ENCODE measurements at places on chromosomes 6 and 20. TPM values are rescaled to one million over a fixed set of nuclear protein-coding genes. Genes with fewer than 3 reads are reported as not detected.

DNA sequence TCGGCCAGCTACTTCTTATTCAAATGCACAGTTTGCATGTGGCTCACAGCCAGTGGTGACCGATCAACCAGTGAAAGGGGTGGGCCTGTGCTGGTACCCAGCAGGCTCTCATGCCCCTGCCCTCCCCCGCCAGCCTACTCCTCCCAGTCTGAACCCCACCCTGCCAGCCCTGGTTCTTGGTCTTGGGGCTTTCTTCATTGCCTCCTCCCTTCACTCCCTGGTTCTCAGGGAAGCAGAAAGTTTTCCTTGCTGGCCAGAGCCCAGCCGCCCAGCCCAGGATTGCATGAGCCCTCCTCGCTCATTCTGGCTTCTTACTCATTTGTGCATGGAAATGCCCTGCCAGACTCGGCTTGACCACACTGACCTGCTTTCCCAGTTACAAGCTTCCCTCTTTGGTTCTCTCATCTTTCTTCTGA, 40.8 kb downstream of the KCNK17 start:
- H3K4me3 ChIP-seq: no peak overlapping the region
- H3K36me3 ChIP-seq: no peaks in the 10 kb centered on the region
- no peak for DNase-seq
- H3K27me3 ChIP-seq: no peaks in the 10 kb centered on the region

- no peaks in the 10 kb centered on the region for H3K36me3 ChIP-seq
- peak; percentile 69 for DNase-seq
- peaks cover 5% of the 10 kb centered on the region for H3K4me1 ChIP-seq
- H3K27ac ChIP-seq: no peak overlapping the region
- H3K4me3 ChIP-seq: no peak overlapping the region
Measured at GRCh38 chr6:122491919-122492555, 20.4 kb upstream of the SERINC1 start.

GRCh38 chr20:36269507-36269906, 33.2 kb downstream of the AAR2 start:
- no peak overlapping the region for H3K27ac ChIP-seq
- H3K4me1 ChIP-seq: no peaks in the 10 kb centered on the region
- no peaks in the 10 kb centered on the region for H3K27me3 ChIP-seq
- no peak for DNase-seq

CD40 gene
- total RNA-seq: 2.2 TPM

LY6G5B gene
- 38.7 TPM for total RNA-seq

DNA sequence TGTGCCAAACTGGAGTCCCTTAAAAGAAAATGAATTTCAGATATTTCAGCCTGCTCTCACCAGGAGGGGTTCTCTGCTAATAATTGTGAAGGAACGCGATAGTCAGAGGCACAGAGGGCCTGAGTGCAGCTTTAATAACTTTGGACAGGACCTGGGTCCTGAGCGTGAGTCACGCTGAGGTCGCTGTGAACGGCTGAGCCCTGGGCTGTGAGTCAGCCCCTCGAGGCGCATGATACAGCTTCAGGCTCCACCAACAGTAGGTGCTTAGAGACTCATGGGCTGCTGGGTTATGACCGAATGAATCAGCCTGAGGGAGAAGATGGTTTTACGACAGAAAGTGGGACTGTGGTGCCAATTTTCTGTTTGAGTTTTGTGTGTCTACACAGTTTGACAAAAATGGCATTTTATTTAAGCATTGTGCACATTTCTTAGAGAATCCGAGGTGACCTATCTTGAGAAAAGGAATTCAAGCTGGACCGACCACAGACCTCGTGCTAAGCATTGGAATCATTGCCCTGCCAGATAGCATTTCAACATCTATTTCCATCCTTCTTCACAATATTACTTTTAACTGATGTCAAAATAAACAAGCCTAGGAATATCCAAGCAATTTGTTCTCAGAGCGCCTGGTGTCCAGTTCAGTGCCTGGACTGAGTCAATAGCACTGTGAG, 183.0 kb downstream of the THBS2 start:
- H3K4me3 ChIP-seq: no peak overlapping the region
- H3K27ac ChIP-seq: no peak overlapping the region
- no peaks in the 10 kb centered on the region for H3K36me3 ChIP-seq
- no peaks in the 10 kb centered on the region for H3K4me1 ChIP-seq
- no peak for DNase-seq

GRCh38 chr20:38947931-38948362, 14.2 kb upstream of the DHX35 start:
- no peak overlapping the region for H3K27ac ChIP-seq
- no peak overlapping the region for H3K4me3 ChIP-seq
- DNase-seq: no peak
- no peaks in the 10 kb centered on the region for H3K27me3 ChIP-seq

POU5F1 gene
- total RNA-seq: 2.1 TPM

DNA sequence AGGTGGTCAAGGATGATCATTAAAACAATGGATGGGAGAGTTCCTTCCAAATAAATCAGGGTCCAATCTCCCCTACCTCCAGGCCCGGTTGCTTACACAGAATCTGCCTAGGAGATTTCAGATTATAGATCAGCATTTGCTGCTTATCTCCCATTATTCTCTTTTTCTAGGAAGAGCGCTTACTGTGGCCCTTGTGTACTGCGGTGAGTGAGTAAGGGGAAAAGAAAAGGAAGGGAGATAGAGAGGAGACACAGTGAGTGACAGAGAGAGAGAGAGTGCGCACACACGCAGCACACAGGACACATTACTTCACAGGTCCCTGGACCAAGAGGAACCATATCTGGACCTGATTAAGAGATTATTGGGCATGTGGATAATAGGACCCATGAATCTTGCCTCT, 6.2 kb downstream of the LATS1 start:
- DNase-seq: no peak
- peaks cover 19% of the 10 kb centered on the region for H3K4me1 ChIP-seq
- H3K36me3 ChIP-seq: no peaks in the 10 kb centered on the region
- no peaks in the 10 kb centered on the region for H3K27me3 ChIP-seq
- no peak overlapping the region for H3K4me3 ChIP-seq
- no peak overlapping the region for H3K27ac ChIP-seq

LPA gene
- 0.23 TPM for total RNA-seq

- H3K36me3 ChIP-seq: no peaks in the 10 kb centered on the region
- no peak overlapping the region for H3K27ac ChIP-seq
- H3K4me1 ChIP-seq: no peaks in the 10 kb centered on the region
- DNase-seq: no peak
Measured at GRCh38 chr6:81772741-81773140, 20.3 kb upstream of the TENT5A start.

- H3K36me3 ChIP-seq: no peaks in the 10 kb centered on the region
- no peak for DNase-seq
- no peak overlapping the region for H3K4me3 ChIP-seq
- no peak overlapping the region for H3K27ac ChIP-seq
- no peaks in the 10 kb centered on the region for H3K4me1 ChIP-seq
- no peaks in the 10 kb centered on the region for H3K27me3 ChIP-seq
Measured at GRCh38 chr20:57672164-57672563, 37.7 kb downstream of the PMEPA1 start.

SLC44A4 gene
- not detected for total RNA-seq

PRELID3B gene
- total RNA-seq: 41.4 TPM

FAM217A gene
- total RNA-seq: not detected

DNA sequence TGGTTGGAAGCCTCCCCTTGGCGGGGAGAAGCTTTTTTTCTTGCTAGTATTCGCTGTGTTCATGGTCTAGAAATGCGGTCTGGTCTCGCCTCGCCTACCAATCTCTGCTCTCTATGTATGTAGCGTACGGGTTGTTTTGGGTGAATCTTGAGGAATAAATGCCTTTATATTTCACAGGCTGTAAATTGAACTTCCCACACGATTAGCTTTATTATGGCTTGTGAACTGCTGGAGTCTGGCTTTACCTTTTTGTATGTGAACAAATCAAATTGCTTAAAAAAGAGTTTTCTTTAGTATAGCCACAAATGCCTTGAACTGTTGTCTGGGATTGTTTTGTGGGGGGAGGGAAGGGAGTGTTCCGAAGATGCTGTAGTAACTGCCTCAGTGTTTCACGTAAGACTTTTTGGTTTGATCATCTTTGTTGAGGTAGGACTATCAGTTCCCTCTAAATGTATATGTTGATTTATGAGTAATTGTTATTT, 2.2 kb downstream of the INSM1 start:
- peaks cover 11% of the 10 kb centered on the region for H3K4me1 ChIP-seq
- H3K36me3 ChIP-seq: no peaks in the 10 kb centered on the region
- no peak for DNase-seq
- H3K27me3 ChIP-seq: peaks cover 42% of the 10 kb centered on the region

- H3K4me1 ChIP-seq: no peaks in the 10 kb centered on the region
- peaks cover 74% of the 10 kb centered on the region for H3K27me3 ChIP-seq
Measured at GRCh38 chr20:64160118-64160517, 4.1 kb upstream of the MYT1 start.

DNA sequence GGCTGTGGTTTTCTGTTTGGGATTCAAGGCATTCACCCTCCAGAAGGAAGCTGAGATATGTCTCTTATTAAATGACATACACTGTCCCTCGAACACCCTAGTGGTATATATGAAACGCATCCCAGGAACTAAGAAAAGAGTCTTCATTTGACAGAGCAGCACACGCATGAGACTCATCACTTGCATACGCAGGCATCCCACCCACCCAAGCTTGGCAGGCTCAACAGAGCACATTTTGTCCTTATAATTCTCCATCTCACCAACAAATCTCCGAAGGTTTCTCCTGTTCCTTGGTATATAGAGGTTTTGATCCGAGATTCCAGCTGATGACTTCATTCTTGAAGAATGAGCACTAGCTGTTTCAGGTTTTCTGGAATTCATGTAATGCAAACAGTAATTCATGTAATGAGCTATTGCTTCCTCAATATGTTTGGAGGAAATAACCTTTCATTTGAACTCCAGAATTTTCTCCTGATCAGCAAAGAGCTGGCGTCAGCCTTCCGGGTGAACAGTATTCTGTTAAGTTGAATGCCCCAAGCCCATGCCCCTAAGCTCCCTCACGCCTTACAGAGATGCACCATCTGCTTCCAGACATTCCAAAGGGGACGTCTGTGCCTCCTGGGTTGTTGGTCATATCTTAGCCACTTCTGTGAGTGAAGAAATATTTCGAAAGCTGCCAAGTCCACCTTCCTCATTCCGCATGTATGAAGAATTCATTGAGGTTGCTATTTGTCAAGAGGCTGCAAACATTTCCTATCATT, 66.0 kb upstream of the CDH4 start:
- DNase-seq: no peak
- peaks cover 3% of the 10 kb centered on the region for H3K27me3 ChIP-seq
- H3K4me1 ChIP-seq: no peaks in the 10 kb centered on the region
- no peak overlapping the region for H3K4me3 ChIP-seq
- H3K36me3 ChIP-seq: no peaks in the 10 kb centered on the region

- H3K36me3 ChIP-seq: no peaks in the 10 kb centered on the region
- no peaks in the 10 kb centered on the region for H3K27me3 ChIP-seq
- DNase-seq: no peak
- no peak overlapping the region for H3K27ac ChIP-seq
- no peak overlapping the region for H3K4me3 ChIP-seq
- peaks cover 88% of the 10 kb centered on the region for H3K4me1 ChIP-seq
Measured at GRCh38 chr6:42370323-42370985, 81.3 kb downstream of the TRERF1 start.

- H3K4me1 ChIP-seq: no peaks in the 10 kb centered on the region
- no peak for DNase-seq
- H3K36me3 ChIP-seq: no peaks in the 10 kb centered on the region
- no peak overlapping the region for H3K4me3 ChIP-seq
- peaks cover 2% of the 10 kb centered on the region for H3K27me3 ChIP-seq
- H3K27ac ChIP-seq: no peak overlapping the region
Measured at GRCh38 chr20:51961964-51962761, 159.8 kb upstream of the SALL4 start.

GRCh38 chr6:150001295-150002008, 23.9 kb downstream of the RAET1L start:
- H3K4me3 ChIP-seq: no peak overlapping the region
- peaks cover 46% of the 10 kb centered on the region for H3K4me1 ChIP-seq
- DNase-seq: no peak
- H3K27me3 ChIP-seq: no peaks in the 10 kb centered on the region

MAFB gene
- total RNA-seq: 0.56 TPM

DNA sequence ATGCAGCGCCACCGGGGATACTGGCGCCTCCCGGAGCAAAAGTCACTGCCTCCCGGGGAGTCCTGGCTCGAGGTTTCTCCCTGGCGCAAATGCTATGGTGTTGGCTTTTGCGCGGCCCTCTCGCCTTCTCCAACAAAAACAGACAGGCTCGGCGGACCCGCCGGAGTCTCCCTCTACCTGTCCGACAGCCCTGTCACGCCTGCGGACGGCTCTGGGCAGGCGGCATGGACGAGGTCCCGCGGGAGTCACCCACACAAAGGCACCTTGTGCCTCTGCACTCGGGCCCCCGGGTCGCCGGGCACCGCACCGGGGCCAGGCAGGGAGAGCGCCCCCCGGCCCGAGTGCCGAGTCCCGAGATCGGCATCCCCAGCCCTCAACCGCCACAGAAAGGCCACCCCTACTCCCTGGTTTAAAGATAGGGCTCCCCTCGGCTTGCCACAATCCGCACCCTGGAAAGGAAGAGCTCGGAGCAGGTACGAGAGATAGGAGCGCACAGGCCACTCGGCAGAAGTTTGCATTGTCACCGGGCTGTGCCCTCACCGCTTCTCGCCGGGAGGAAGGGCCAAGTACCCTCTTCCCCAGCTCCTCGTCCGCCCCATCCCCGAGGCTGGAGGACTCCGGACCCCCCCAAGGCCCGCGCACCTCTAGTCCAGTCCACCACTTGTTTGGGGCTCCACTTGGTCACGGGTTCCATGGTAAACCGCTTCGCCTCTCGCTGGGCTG, 903 bp downstream of the CNKSR3 start:
- H3K4me3 ChIP-seq: no peak overlapping the region
- no peaks in the 10 kb centered on the region for H3K27me3 ChIP-seq
- no peaks in the 10 kb centered on the region for H3K4me1 ChIP-seq
- no peaks in the 10 kb centered on the region for H3K36me3 ChIP-seq
- no peak overlapping the region for H3K27ac ChIP-seq

- no peak overlapping the region for H3K4me3 ChIP-seq
- no peaks in the 10 kb centered on the region for H3K27me3 ChIP-seq
- H3K36me3 ChIP-seq: no peaks in the 10 kb centered on the region
- DNase-seq: no peak
- peaks cover 30% of the 10 kb centered on the region for H3K4me1 ChIP-seq
Measured at GRCh38 chr6:35718375-35718736, 18.5 kb upstream of the ARMC12 start.

SRSF12 gene
- not detected for total RNA-seq

GRCh38 chr6:16600026-16600425, 161.2 kb downstream of the ATXN1 start:
- no peak for DNase-seq
- no peaks in the 10 kb centered on the region for H3K27me3 ChIP-seq
- H3K36me3 ChIP-seq: no peaks in the 10 kb centered on the region
- no peak overlapping the region for H3K4me3 ChIP-seq
- no peak overlapping the region for H3K27ac ChIP-seq
- peaks cover 13% of the 10 kb centered on the region for H3K4me1 ChIP-seq

CNKSR3 gene
- 0.09 TPM for total RNA-seq

DNA sequence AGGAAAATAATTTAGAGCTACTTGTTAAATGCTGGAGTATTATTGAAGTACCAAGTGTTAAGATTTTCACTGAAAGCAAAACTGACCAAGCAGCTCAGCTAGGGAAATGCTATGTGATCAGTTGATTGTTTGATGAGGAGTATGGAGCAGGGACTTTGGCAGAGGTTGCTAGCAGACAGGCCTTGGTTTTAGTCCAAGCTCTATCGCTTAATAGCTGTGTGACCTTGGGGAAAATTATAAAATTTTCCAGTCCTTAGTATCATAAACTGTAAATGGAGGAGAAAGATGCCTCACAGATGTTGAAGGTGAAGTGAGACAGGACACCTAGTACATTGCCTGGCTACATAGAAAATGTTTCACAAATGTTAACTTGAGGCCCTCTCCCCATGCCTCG, 136.6 kb downstream of the MTHFD1L start:
- H3K27ac ChIP-seq: no peak overlapping the region
- H3K4me3 ChIP-seq: no peak overlapping the region
- H3K4me1 ChIP-seq: no peaks in the 10 kb centered on the region
- no peaks in the 10 kb centered on the region for H3K27me3 ChIP-seq

TSPO2 gene
- not detected for total RNA-seq

Measured in T-cell (primary cell).